ENCODE measurements at places on chromosomes 5 and 9.

GRCh38 chr5:90968319-90968718 lies 409.7 kb downstream of the ADGRV1 start:
- DNase-seq = no peak

DNA sequence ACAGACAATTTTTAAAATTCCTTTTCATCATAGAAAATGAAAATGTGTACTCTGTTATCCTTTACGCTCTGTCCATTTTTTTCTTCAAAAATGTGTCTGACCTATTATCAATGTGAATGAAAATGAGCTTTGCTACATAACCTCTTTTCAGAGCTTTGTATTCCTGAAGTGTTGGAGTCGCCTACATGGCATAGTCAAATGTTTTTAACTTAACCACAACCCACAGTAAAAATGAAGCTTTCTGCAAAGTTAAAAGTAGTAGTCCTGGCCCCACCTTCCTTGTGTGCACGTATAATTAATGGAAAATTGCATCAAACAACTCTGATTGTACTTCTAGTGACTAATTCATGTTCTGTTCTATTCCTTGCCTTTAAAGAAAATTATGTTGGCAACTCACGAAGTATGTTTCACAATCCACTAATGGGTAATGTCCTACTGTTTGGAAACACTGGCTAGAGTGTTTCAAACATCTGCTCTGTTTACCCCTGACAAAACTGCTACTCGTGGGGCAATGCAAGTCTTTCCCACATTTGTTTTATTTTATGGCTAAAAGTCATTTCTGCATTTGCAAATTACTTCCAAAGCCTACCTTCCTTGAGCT lies 18.6 kb upstream of the PSAT1 start:
- no peak for DNase-seq

GRCh38 chr5:135039271-135040033 lies 5.4 kb upstream of the PITX1 start:
- DNase-seq = no peak

- no peak for DNase-seq
Measured at GRCh38 chr5:179816401-179816795, 4.3 kb upstream of the SQSTM1 start.

DNA sequence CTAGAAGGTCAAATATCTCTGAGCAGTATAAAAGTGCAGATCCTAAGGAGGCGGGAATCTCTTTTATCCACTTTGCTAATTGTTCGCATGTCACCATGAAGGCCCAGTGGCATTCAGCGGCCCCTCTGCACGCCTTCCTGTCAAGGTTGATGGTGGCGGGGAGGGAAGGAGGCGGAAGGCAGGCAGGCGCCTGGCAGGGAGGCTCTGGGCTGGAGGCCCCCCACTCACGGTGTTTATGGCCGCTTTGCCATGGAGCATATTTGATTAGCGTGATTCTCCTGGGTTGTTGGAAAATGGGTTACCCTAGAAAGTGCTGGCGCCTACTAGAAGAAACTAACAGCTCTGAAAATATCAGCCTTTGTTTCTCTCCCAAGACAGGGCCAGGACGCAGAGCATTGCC lies 209.6 kb downstream of the FSTL4 start:
- DNase-seq = no peak

- no peak for DNase-seq
Measured at GRCh38 chr5:14760548-14761002, 96.1 kb downstream of the OTULIN start.

GRCh38 chr5:168042284-168043068 lies 249.0 kb upstream of the WWC1 start:
- DNase-seq = no peak

DNA sequence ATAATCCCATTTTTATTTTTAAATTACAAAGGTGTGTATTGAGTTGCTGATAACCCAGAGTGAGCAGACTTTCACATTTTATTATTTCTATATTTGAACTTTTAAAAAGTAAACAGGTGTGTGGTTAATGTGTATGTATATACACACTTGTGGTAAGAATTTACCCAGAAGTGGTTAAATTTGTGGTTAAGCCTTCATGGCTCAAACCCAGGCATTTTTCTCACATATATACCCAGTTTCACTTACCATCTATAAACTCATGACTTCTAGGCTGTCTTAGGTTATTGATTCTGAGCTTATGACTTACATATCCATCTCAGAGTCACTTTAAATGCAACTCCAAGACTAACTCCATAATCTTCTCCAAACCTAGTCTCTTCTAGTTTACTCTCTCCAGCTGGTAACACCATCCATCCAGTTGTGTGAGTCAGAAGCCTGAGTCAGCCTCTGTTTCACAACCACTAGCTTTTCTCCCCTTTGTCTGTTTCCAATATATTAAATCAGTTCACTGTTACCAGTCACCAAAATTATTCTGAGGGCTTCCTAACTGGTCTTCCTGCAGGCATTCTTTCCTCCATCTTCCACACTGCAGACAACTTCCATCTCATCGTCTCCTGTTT lies 20.2 kb downstream of the ZBED3 start:
- DNase-seq = no peak

- DNase-seq = no peak
Measured at GRCh38 chr5:19047277-19047676, 940.7 kb downstream of the CDH18 start.

GRCh38 chr9:6600426-6600825 lies 45.1 kb downstream of the GLDC start:
- no peak for DNase-seq

DNA sequence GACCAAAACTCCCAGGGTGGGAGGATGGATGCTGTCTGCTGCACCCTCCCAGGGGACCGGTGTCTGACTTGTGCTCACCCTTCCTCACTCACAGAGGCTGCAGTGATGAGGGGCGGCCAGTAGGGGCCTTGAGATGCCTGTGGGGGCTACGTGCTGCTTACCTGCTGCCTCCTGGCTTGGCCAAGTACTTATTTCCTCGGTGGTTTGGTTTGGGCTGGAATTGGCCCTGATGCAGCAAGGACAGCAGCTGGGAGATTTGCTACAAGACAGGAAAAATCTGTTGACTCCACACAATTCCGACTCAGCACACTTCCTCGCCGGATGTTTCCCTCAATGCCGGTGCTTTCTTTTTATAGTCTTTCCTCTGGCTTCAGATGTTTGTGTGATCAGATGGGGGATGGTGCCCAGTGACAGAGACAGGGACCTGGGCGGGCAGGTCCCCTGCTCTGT lies 6.6 kb downstream of the PCDH12 start:
- DNase-seq = no peak

GRCh38 chr5:172722327-172722815 lies 48.6 kb downstream of the DUSP1 start:
- DNase-seq = no peak

DNA sequence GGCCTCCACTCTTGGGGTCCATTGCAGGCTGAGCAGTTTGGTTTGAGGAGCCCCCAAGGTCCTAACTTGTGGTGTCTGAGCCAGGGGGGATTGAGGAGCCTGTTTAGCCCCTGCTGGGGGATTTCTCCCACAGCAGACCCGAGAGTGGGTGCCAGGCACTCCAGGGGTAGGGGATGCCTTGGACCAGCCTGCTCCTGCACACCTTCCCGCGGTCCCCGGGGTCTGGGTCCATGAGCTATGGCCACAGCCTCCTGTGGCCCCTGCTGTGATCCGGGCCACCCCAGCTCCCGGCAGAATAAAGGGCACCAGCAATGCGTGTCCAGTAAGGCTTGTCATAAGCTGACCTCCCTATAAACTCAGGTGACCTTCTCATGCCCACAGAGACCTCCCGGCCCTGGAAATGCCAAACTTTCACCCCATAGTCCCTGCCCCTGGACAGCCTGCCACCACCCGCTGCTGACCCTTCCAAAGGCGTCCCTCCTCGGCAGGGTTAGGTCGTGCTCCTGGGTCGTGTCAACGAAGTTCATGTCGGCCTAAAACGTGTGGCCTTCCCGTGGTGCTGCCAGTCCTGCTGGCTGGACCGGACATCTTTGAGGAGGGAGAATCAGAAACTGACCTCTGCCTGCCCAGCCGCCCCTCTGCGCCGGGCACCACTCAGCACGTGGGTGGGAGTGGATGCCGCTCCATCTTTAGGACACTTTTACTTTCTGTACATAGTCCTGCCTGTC lies 137.6 kb downstream of the MRPL36 start:
- no peak for DNase-seq

Measured in tibial artery (tissue), 4 donors.